ENCODE measurements at places on chromosomes 16 and 17. TPM values are rescaled to one million over a fixed set of nuclear protein-coding genes. Genes with fewer than 3 reads are reported as not detected.

GRCh38 chr17:74466111-74466827 lies at the start of gene CD300A:
Gene CD300A (plus strand): TSS chr17:74466634. CDS start chr17:74466704, 70 bp downstream.
- no peak for DNase-seq

DNA sequence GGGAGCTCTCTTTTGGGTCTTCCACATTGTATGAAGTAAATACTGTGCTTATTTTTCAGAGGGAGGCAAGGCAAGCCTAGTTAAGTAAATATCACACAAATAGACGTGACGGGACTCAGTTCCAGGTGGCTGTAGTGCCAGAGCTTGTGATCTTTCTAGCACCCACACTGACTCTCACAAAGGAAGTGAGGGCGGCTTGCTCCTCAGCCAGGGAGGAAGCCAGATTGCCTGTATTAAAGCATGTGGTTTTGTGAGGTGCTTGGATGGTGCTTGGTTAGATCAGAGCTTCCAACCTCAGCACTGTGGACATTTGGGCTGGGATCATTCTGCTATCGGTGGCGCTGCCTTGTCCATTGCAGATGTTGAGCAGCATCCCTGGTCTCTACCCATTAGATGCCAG lies 80.1 kb downstream of the VAT1L start:
- DNase-seq = no peak

- no peak for DNase-seq
Observed at GRCh38 chr17:59469786-59470485, 95.5 kb upstream of the DHX40 start.

- no peak for DNase-seq
Observed at GRCh38 chr17:69516911-69517310, 102.4 kb downstream of the MAP2K6 start.

DNA sequence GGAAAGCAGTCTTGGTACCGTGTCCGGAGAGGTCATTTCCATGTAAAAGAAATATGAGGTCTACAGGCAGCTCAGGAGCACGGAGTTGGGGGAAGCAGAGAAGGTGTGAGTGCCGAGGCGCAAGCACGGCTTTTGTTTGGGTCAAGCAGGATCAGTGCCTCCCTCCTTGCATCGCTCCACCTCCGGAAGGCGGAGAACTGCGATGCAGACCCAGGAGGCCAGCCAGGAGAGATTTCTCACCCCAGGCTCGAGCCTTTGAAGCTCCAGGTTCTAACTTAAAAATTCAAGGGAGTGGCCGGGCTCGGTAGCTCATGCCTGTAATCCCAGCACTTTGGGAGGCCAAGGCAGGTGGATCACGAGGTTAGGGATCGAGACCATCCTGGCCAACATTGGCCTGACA lies 25.0 kb downstream of the NAA60 start:
- DNase-seq = no peak

DNA sequence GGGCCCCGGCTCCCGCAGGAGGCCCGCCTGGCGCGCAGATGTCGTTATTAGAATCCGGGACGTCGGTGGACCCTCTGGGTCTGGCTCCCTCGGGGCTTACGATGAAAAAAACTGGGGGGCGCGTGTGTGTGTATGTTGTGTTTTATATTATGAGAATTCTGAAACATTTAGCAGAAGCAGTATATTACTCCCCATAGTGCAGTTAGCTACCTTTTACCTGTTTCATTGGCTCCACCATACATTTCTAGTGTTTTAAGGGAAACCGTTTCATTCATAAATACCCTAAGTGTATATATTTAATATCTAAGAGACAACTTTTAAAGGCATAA lies 486 bp upstream of the DNAJA2 start:
- DNase-seq = no peak

DNA sequence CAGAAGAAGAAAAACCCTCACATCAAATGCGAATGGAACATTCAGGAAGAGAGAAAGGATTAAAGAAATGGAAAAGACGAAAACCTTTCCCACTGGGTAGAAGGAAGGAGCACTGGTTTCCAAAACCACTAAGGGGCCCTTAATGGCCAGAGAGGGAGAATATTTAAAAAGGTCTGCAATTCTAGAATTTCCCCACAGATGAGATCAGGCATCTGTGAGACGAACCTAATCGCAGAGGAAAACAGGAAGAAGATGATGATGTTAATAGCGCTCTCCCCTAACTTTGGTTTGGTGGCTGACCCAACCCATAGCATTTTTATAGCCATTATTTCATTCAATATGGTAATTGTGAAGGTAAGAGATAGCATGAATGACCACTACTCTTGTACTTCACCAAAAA lies 32.8 kb downstream of the XYLT1 start:
- no peak for DNase-seq

DNA sequence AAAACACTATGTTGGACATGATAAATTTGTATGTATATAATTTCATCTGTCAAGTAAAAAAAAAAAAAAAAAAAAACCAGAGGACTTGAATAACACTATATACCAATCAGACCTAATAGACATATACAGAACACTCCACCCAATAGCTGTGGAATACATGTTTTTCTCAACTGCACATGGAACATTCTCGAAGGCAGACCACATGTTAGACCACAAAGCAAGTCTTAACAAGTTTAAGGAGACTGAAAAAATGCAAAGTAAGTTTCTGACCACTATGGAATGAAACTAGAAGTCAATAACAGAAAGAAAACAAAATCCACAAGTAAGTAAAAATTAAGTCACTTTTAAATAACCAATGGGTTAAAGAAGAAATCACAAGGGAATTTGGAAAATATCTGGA lies 8.4 kb upstream of the CNTNAP4 start:
- no peak for DNase-seq

DNA sequence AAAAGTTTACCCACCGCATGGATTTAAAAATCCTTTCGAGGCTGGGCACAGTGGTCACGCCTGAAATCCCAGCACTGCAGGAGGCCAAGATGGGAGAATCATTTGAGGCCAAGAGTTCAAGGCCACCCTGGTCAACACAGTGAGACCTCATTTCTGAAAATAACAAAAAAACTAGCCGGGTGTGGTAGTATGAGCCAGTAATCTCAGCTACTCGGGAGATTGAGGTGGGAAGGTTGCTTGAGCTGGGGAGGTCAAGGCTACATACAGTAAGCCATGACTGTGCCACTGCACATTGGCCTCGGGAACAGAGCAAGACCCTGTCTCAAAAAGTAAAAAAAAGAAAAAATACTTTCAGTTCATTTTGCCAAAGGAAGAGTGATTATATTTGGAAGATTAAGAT lies 12.7 kb downstream of the GNA13 start:
- DNase-seq = no peak

GRCh38 chr17:45093444-45094110 lies 32.5 kb downstream of the NMT1 start:
- no peak for DNase-seq

Gene MMP15
- polyA plus RNA-seq = 24.4 TPM

Gene CD79B
- 2.3 TPM for polyA plus RNA-seq

Gene SCRN2
- polyA plus RNA-seq = 26.0 TPM

Gene ADAM11
- 1.8 TPM for polyA plus RNA-seq

Gene CCT6B
- polyA plus RNA-seq = 2.5 TPM

Gene TBX2
- polyA plus RNA-seq = 10.9 TPM

Gene BLMH
- polyA plus RNA-seq = 36.7 TPM

Data from forelimb muscle (tissue), 1 donor.